Left ventricle myocardium superior (tissue), 1 donor: ENCODE measurements at places on chromosomes 7 and 10.

DNA sequence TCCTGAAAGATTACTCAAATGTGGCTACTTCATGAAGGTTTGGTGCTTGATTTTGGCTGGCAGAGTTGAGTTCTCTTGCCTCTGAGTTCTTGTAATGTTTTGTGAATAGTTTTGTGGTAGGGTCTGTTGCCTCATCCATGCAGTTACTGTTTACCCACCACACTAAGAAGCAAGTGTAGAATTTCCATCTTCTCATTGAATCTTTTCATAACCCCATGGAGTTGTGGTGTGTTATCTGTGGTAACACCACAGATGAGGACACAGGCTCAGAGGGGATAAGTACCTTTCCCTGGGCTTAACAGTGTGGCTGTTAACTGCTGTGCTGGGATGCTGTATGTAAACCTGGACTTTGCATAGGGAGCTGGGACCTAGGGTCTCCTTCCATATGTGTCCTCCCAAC lies 186.3 kb downstream of the CAMK1D start:
- DNase-seq, result no peak

- DNase-seq, result no peak
These were observed 525.3 kb upstream of the CELF2 start for GRCh38 chr10:10492420-10492819.

- DNase-seq, result no peak
These were observed 16.1 kb upstream of the CUZD1 start for GRCh38 chr10:122861711-122862161.

DNA sequence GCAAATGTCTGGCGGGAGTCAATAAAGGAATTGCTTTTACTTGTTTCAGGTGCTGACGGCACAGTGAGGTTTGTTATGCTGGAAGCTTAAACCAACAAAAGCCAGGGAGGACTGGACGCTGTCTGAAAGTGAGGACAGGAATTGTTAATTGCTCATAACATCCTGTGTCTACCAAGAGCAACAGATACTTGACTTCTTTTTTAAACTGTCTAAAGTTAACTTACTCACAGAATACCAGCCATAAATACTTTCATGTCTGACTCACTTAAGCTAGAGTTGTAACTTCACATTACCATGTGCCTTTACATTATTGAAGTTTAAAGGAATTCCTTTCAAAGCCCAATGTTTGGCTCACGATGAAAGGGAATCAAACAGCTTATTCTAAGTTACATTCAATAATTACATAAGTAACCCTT lies 252.7 kb upstream of the SHH start:
- DNase-seq, result no peak
